ENCODE measurements at places on chromosomes 4 and X.
A peak's percentile ranks its signal among the peaks of the same experiment; 100 is the strongest.

DNA sequence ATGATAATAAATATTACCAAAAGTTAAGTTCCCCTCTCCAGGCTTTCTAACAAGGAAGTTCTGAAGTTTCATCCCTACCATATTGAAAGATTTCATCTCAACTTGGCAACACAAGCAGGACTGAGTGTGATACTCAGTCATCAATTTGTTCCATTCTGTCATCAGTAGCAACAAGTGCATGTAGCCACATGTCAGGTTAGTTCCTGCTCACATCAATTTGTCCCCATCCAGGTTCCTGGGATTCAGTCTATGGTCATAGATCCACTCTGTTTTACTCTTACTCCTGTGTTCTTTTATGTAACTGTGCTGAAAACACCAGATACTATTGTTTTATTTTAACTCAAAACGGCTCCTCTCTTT is 22.2 kb downstream of the SMPX start:
- no peak for DNase-seq

DNA sequence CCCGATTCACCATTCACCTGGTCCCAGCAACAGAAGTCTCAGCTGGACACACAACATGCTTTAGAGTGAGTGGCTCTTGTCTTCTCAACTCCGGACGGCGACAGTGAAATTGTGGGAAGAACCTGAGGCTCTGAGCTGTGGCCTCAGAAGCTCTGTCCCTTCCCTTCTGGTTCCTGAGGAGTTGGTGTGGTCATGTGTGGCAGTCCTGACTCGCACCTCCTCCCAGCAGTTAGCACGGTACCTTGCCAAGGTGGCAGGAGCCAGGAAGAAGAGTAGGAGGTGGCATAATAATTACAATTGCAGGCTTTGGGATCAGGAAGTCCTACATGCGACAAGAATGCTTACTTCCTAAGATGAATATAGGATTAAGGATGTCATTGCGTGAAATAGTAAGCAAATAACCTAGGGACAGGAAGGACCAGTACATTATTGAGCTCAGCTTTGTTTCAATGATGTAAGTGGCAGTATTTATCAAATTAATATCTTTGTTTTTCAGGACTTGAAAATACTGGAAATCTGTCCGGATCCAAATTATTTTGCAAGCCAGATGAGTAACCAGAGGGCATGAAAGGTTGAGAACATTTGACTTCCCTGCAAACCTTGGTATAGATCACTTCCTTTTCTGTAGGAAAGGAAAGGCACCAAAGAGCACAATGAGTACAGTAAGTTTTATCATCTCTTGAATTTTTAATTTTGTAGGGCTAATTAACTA is 21.1 kb downstream of the RNF4 start:
- peak; percentile 79 for DNase-seq

DNA sequence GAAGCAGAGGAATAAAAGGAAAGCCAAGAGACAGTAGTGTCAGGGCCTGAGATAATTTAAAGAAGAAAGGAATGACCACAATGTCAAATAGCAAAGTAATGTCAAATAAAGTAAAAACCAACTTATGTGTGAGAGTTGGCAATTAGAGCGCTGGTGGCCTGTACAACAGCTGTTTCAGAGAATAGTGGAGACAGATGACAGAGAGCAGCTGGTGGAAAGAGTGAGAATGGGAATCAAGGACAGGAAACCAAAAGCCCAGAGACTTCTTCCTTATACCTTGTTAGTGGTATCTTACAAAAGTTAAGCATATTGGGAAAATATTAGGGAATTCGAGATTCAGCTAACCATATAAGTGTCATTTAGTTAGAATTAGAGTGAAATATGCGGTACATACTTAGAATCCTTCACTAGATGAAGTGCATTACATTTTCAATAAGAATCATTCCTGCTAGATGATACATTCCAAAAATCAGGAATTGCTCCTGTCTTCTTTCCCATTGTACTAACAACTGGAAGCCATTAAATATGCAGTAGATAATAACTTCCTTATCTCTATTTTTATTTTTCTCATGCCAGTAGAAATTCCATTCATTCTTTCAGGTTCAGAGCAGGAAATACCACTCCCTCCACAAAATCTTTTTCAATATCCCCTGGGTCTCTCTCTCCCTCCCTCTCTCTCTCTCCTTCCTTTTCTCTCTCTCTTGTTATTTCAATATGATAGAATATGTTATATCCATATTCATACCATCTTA is 525.4 kb downstream of the CENPC start:
- no peak for DNase-seq

- DNase-seq: no peak
Measured at GRCh38 chr4:102469806-102470205, 31.4 kb upstream of the NFKB1 start.

- peak; percentile 90 for DNase-seq
Measured at GRCh38 chrX:70434352-70434866, 10.2 kb upstream of the DLG3 start.

DNA sequence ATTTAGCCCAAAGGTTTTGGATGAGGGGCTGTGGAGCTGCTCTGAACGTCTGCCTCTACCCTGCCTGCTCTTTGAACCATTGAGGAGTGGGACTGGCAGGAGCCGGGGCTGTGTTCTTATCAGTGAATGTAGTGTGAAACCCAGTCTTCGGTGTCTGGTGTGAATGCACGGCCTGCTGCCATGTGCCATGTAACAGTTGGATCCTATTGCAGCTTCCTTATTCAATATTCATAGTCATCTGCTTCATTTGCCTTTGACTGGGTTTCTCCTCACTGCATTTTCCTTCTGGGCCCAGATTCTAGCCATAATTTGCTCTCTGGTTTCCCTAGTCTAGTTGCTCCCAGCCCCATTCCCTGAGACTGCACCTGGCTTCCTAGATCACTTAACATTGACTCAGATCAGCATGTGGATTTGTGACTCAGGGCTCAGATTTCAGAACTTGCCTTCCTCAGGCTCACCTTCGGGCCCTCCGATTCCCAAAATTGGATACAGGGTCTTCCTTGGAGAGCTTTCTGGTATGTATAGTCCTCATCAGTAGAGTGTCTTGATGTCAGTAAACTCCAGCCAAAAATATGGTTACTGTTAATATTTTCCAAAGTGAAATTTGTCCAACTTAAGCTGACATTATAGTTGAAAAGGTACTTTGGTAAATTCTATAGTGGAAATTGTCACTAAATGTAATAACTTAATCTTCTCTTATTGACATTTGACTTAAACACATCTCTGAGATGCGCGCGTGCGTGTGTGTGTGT is 94.0 kb upstream of the DDIT4L start:
- no peak for DNase-seq

DNA sequence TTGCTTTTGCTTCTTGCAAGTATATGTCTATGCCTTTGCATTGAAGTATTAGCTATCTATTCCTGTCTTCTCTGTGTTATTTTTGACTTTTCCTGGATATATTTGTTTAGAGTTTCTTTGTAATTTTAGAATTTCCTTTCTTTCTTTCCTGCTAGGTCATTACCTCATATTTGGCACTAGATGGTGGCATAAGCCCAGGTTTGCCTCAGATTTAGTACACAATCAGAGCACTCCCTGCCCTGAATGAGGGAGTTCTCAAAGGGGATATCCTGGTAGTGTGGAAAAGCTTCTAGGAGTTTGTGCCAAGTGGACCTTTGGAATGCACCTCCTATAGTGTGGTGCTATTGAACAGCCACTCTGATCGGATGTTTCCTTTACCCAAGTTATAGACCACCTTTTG is 181.6 kb downstream of the UGT8 start:
- peak; percentile 7 for DNase-seq
